ENCODE measurements at places on chromosomes 2 and 18. TPM values are rescaled to one million over a fixed set of nuclear protein-coding genes. Genes with fewer than 3 reads are reported as not detected.

C1QL2 gene
- not detected for polyA plus RNA-seq

DNA sequence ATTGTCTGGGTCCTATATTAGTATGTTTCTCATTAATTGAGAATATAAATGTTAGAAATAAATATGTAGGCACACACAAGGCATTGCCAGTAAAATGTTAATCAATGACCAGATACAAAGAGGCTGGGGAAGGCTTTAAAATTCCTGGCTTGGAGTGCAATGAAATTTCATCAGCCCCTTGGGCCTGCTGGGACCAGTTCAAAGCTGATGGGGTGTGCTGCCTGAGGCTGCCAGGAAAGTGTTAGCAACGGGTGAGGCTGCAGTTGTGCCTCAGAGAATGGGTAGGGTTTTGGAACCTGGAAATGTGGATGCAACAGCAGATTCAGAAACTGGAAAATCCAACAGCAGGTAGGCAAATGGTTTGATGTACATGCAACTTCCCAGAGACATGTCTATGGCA is 68.9 kb downstream of the DIPK1C start:
- no peak for DNase-seq

DNA sequence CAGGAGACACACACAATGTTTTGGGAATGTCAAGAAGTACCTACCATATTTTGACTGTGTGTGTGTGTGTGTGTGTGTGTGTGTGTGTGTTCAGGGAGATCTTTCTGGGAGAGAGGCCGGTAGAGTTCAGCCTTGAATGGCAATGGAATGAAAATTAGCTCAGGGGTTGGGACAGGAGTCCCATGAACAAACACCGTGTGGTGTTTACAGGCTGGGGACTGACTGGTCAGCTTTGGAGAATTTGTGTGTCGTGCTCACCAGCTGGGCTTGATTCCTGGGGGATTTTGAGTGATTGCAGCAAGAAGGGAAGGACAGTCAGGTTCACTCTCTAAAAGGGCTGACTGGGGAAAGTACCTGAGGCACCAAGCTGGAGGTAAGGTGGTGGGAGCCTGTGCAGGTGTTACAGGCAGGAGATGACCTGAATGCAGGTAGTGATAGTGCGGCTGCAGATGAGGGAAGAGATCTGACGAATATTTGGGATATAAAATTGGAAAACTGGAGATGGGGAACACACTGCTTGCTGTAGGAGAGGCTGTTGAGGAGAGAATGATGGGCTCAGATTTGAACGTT is 2.5 kb upstream of the ADNP2 start:
- DNase-seq = no peak

GRCh38 chr2:179822540-179822939 is 38.9 kb downstream of the ZNF385B start:
- no peak for DNase-seq

All from right renal pelvis (tissue), 4 donors.